ENCODE measurements at places on chromosomes 3 and 15.

DNA sequence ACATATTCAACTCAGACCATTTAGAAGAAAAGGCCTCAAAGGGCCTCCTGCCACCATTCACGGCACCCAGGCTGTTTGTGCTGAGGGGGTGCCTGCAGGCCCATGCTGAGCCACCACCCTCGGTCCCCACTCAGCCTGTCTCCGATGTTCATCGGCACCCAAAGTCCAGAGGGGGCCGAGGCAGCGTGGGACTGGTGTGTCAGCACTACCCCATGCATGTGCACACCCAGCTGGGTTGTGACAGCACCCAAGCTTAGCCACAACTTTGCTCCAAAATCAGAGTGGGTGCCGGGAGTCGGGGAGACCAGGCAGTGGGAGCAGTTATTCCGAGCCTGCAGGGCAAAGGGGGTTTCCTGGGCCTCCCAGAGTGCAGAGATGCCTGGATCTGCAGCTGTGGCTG lies 508.5 kb upstream of the ZNF717 start:
- no peak for DNase-seq

- DNase-seq: no peak
These were observed 222.8 kb downstream of the ADAMTS9 start for GRCh38 chr3:64464955-64465354.

DNA sequence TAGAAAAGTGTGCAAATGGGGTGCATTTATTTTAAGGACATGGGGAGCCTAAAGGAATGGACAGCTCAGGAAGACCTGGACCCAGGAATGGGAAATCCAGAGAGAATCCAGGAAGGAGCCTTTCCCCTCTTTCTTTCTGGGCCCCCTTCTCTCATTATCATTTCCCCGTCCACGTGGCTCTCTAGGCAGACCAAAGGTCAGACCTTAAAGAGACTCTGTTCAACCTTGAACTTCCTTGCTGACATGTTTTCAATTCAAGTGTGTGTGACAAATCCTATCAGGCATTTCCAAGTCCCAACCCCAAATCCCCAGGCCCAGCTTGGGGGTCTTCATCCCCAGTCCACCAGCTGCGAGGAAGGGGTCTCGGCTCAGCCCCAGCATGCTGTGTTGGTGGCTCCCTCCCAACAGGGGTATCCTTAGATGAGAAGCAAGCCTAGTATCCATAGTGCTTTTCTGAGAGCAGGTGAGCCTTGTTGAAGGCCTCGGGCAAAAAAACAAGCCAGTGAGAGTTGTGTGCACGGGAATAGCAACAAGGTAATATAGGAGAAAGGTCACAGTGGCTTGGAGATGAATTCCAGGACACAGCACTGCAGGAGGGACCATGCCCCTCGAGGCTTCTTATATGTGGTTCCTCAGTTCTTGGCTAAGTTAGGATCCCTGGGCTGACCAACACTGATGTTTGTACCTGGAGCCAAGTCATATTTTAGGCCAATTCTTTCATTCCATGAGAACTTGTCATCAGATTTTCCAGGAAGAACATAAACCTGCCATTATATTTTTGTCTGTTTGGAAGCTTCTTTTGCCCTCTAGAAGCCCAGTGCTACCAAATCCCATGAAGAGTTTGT lies 130.0 kb downstream of the ASB7 start:
- DNase-seq: peak; percentile 64

- DNase-seq: no peak
These were observed 25.2 kb downstream of the CCNL1 start for GRCh38 chr3:157134620-157135191.

DNA sequence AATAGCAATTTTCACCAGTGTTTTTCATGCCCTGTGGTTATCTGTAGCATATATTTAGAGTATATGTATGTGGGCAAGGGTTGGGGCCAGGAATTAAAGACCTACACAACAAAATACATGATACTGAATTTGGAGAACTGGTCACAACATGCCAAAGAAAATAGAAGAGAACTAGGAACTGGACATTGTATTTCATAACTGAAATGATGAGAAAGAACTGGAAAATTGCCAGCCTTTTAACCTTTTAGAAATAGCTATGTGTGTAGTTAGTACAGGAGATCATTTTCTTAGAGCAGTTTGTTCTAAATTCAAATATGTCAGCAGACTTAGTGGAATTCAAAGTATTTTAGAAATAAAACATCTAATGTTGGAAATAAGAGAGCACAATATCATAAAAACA lies 227.1 kb upstream of the CGNL1 start:
- no peak for DNase-seq

GRCh38 chr3:194397757-194398312 lies 1.2 kb downstream of the GP5 start:
- DNase-seq: peak; percentile 25

DNA sequence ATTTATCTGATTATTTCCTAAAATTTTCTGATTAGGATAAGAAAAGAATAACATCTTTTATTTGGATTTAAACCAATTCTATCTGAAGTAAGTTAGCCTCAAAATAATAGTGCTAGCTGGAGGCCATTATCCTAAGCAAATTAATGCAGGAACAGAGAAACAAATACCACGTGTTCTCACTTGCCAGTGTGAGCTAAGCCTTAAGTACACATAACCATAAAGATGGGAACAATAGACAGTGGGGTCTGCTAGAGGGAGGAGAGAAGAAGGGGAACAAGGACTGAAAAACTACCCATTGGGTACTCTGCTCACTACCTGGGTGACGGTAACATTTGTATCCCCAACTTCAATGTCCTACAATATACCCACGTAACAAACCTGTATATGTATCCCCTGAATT lies 31.3 kb upstream of the LYSMD4 start:
- DNase-seq: no peak

DNA sequence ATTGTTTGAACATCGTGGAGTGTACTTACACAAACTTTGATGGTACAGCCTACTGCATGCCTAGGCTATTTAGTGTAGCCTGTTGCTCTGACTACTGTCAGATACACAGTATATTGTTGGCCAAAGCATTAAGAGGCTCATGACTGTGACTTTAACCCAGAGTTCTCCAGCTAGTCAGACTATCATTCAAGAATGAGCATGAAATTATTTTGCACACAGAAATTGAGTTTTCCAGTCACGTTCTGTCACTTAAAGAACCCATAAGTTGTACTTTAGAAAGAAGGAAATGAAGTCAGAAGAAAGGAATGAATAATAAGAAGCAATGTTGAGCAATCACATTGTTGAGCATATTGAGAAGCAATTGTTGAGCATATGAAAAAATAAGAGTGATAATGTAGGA lies 37.6 kb upstream of the SLC22A13 start:
- peak; percentile 75 for DNase-seq

DNA sequence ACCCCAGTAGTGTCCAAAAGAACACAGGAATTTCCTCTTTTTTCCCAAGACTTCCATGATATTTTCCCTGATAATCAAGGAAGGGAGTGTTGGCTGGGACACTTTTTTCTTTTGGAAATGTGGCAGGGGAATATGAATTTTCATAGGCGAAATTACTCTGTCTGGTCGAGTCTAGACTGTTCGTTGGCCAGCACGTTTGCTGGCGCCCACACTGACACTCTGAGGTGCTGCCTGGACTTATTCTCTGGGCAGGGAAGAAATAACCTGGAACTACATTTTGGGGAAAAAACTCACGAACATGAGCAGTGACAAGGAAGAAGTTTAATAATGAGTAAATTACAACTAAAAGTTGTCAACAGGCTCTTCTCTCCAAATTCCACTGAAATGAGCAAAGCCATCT lies 209.3 kb upstream of the CTDSPL start:
- no peak for DNase-seq

GRCh38 chr3:126982471-126983175 lies at the start of gene PLXNA1:
Gene PLXNA1, plus strand, starts transcription at chr3:126983115. Its CDS starts 5,479 bp downstream, at chr3:126988594.
- DNase-seq: peak; percentile 79

DNA sequence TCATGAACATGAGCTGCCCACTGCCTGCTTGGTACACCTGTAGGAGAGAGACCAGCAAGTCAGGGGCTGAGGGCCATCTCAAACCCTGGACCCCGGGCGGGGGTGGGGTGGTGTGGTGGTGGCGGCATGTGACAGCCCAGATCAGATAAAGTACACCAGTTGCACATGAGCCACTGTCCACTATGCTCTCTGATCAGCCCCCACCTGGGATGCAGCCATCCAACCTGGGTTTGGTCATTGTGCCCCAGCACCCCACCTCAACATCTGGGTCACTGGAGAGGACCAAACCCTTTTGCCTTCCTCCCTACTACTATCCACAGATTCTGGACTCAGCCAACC lies 3.0 kb upstream of the NCKIPSD start:
- DNase-seq: no peak

- no peak for DNase-seq
These were observed 217.4 kb upstream of the ATP11B start for GRCh38 chr3:182575941-182576340.

GRCh38 chr3:32508711-32509110 lies 6.1 kb upstream of the CMTM6 start:
- peak; percentile 40 for DNase-seq

GRCh38 chr3:103919327-103919726 lies 1447.4 kb upstream of the ALCAM start:
- DNase-seq: no peak

DNA sequence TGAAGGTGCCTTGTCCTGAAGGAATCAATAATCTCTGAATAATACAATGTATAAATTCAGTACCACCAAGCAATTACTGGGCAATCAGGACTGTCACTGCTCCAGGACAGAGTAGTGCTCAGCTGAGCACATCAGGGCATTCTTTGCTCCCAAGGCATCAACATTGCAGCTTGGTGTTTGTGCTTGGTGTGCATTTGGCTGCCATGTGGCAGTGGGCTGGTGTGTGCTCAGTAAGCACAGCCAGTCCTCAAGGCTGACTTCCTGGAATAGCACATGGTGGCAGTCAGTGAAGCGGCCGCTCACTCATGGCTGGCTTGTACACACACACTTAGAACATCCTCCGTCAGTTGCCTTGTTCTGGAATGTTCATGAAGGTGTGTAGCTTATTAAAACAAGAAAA lies 217.0 kb downstream of the EPHB1 start:
- no peak for DNase-seq

DNA sequence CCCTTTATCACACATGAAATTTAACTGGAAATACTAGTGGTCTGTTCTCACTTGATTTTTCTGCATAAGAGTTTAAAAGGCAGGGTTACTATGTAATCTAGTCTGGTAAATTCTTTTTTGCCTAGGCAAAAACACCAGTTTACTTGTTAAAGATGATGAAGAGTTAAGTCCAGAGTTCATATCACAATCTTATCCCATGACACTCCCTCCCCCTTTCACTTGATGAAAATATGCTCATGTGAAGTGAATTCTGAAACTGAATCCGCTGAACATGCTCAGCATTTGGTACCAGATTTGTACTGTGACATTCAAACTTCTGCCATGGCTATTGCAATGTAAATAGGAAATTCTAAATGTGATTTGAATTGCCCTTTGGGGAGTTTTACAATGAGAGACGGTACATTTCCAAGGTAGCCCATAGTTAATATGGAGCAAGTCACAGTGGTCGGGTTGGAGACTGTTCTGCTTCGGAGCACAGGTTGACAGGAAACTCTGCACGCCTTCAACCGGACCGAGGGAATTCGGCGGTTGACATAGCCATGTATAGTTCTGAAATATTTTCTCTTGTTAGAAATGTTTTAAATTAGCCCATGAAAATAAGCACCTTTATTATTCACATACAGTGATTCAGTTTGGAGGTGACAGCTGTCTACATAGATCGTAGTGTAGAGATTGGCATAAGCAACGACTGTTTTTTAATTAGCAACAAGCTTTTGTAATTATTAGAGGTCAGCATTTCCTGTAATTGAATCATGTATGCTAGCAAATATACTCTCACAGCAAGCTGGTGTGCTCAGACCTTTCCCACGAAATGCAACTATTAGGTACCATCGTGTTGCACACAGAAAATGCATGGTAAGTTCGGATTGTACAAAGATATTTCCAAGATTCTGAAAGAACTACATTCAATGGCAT lies 768.6 kb upstream of the GOLIM4 start:
- no peak for DNase-seq

- peak; percentile 49 for DNase-seq
These were observed 897 bp downstream of the RAD54L2 start for GRCh38 chr3:51539291-51539941.

- DNase-seq: peak; percentile 66
These were observed 16.5 kb upstream of the HEG1 start for GRCh38 chr3:125072301-125072700.

DNA sequence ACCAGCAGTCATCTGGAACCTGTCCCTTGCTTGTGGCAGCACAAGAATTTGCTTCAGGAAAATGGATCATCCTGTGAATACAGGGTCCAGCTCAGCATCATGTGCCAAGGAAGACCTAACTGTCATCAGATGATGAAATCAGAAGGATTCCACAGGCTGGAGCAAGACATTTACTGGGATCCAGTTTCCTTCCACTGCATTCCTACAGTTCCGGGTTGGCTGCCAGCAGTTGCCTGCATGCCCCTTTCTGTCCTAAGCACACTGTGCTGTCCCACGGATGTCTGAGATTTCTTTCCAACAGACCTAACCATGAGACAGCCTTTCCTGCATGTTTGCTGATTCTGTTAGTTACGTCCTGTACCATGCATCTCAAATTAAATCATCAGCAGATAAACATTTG lies 140.7 kb downstream of the IMPG2 start:
- peak; percentile 60 for DNase-seq

DNA sequence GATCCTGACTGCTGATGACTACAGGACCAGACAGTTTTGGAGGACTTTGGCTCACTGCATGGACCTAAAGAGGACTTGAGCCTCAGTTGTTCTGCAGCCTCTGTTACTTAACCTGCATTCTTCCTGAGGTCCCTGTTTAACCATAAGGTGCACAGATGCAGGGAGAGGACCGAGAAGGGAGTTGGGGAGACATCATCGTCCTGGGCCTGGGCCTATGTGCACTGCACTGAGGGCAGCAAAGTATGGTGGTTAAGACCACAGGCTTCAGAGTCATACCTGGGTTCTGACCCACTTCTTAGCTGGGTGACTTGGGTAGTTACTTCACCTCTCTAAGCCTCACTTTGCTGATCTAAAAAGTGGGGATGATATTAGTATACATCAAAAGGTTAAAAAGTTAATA lies 21.9 kb downstream of the KY start:
- no peak for DNase-seq

Data from fibroblast of skin of right quadriceps (primary cell).